ENCODE measurements at places on chromosomes 4 and X.

GRCh38 chrX:153657161-153657560 lies 10.2 kb downstream of the DUSP9 start:
- no peak for DNase-seq

- DNase-seq: no peak
These were observed 4.5 kb upstream of the PDE6B start for GRCh38 chr4:620851-621261.

DNA sequence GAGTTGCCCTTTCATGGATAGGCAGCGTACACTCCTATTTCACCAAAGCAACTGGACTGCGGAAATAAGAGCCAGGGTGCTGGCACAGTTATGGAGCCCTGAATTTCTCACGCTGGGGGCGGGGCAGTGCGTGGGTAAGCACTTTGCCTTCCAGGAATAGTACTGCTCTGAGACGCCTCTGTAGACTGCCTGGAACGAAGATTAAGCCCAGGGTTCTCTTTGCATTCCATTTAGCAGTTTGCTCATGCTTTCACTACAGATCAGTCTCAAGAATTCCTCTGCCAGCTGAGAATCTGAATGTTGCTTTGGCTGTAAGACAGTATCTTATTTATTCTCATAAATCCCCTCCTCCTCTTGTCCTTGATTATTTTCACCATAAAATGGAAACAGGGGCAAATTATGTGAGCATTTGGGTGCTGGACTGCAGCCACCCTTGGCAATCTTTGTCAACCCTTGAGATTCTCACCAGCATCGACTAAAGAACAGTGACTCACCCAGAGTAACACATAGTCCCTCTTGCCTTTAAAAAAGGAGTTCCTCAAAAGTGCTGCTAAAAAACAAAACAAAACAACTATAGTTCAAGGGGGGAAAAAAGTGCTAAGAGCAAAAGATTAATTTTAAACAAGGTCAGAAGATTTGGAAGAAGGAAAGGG lies 88.9 kb upstream of the CITED1 start:
- no peak for DNase-seq

GRCh38 chr4:180356766-180357165 lies 1886.4 kb upstream of the TENM3 start:
- DNase-seq: no peak

GRCh38 chrX:39820938-39821708 lies 276.6 kb downstream of the BCOR start:
- no peak for DNase-seq

DNA sequence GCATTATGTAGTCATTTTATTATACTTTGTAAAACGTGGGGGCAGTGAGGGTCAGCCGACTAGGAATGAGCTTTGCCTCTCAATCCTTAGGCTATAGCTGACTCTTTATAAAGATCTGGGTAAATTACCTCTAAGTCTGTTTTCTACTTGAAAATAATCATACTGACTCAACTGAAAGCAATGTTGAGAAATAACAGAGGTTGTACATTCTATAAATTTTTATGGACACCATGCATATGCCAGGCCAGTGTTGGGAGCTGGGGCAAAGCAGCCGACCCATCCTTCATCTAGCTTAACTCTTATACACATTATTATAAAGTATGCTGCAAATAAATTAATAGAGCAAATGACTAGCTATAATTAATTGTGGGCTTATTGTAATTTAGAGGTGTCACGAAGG lies 2.2 kb upstream of the DCUN1D4 start:
- no peak for DNase-seq

DNA sequence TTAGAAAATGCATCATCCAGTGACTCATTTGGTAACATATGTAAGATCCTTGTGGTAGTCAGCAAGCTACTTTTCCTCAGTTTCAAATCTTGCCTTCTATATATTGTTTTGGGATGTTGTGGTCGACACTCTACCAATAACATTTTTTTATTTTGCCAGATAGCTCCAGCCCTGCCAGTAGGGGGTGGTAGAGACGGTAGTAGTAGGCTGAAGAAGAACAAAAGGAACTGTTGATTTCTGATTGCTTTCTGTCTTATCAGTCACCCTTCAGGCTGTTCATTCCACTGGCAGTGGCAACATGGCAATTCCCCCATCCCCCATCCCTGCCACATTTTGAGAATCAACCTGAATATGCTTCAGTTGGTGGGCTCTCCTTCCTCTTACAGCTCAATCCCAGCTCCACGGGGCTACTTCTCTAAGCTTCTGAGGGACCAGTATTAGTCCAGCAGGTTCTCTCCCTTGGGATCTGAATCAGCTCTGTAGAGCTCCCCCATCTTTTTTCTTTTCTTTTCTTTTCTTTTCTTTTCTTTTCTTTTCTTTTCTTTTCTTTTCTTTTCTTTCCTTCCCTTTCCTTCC lies 171.5 kb upstream of the VEGFC start:
- no peak for DNase-seq

DNA sequence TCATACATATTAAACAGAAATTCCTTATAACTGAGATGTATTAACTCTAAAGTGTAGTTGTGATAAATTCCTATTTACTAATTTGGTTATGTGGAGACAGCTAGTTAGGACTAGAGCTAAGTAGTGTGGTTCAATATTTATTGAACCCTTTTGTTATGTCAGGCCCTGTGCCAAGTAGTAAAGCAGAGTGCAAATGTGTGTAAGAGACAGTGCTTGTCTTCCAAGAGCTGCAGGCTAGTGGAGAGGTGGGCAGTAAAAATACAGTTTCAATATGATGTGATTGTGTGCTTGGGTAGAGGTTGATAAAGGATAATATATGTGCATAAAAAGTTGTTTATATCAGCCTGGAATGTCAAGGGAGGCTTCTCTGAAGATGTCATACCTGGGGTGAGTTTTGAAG lies 80.0 kb downstream of the TBC1D19 start:
- no peak for DNase-seq
